ENCODE measurements at places on chromosomes 7 and 10.

DNA sequence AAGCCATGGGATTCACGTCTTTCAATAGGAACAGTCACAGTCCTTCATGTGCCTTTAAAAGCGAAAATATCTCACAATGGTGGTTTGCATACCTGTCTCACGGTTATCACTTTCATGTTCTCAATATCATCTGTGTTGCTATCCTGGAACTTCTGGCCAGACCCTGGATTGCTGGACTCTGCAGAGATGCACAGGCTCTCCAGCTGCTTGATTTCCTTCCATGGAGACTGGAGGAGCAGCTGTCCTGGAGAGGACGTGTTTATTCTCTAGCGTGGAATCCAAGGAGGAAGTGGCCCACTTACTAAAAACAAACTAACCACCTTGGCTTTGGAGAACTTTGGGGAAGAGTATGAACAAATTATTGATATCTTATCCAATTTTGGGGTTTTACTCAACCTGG lies 16.5 kb downstream of the BTBD16 start:
- no peak for DNase-seq

DNA sequence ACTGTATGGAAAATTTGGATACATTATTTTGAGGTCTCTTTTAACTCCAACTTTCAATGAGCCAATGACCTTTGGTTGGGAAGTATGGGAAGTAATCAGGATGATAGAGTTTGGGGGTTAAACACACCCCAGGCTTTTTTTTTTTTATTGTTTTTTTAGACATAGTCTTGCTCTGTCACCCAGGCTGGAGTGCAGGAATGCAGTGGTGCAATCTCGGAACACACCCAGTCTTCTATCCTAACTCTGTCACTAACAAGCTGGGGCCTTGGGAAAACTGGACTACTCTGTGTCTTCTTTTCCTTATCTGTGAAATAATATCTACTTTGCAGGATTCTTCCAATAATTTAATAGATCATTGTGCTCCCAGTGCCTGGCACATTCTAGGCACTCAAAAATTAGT lies 37.6 kb upstream of the AGBL3 start:
- DNase-seq = no peak

GRCh38 chr7:27164367-27165088 lies 809 bp downstream of the HOXA9 start:
- DNase-seq = no peak

- DNase-seq = no peak
Measured at GRCh38 chr7:39735903-39736302, 112.5 kb downstream of the RALA start.

DNA sequence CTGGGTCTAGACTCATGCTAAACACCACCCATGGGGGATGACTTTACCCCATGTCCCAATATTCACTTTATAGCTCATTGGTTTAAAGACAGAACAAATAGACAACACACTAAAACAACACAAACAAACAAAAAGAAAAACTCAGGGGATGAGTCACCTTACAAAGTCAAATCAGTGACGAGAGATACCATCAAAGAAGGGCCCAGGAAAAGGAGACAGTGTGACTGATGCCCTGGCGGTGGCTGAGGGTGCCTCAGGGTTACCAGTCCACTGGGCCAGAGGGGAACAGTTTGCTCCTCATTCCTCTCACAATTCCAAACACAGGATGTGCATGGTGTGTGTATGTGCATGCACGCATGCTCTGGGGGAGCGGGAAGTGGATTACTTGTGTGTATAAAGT lies 171.3 kb upstream of the PRKCQ start:
- no peak for DNase-seq

- DNase-seq = no peak
Measured at GRCh38 chr10:80046629-80047441, 31.6 kb upstream of the TMEM254 start.

- DNase-seq = no peak
Measured at GRCh38 chr7:141511676-141512396, 39.4 kb upstream of the AGK start.

- DNase-seq = no peak
Measured at GRCh38 chr7:3033136-3033535, 10.5 kb downstream of the CARD11 start.

- DNase-seq = no peak
Measured at GRCh38 chr10:52836816-52837215, 64.2 kb upstream of the MBL2 start.

GRCh38 chr7:121406944-121407343 lies 10.8 kb upstream of the FAM3C start:
- no peak for DNase-seq

DNA sequence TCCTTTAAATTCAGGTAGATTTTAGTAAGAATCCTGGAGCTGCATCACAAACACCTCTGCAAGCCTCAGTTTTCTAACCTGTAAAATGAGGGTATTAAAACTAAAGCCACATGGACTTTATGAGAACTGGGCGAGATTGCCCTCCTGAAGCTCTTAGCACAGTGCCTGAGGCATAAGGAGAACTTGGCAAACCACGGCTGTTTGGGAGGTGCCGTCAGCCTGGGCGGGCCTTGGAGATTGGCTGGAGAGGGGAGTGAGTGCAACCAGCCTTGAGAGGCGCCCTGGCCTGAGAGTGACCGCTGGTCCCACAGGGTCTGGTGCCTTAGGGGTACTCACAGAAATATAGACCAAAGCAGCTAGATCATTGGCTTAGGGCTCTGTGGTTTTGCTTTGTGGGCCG lies 5.4 kb upstream of the TNS3 start:
- no peak for DNase-seq

- DNase-seq = no peak
Measured at GRCh38 chr7:90383422-90383821, 19.8 kb upstream of the CLDN12 start.

DNA sequence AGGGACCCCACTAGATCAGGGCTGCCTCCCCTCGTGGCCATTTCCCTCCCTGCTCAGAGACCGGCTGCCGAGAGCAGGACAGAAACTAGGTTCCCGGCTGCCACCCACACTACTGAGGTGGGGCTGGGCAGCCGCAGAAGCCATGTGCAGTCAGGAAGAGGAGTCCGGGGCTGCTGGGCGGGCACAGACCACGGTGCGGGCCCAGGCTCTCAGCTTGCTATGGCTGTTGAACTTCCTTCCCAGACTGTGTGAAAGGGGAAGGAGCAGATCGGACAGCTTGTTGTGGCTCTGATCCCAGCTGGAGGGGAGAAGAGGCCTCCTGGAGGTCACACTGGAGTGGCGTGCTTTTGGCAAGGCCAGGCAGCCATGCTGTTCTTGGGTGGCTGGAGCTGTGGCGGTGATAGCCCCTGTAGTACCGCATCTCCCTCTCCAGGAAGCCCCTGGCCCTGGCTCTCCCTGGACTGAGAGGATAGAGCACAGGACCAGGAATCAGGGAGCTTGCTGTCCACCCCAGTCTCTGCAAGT lies 56.8 kb downstream of the HK1 start:
- peak; percentile 79 for DNase-seq

- peak; percentile 55 for DNase-seq
Measured at GRCh38 chr7:17939606-17940301, 540 bp downstream of the SNX13 start.

- DNase-seq = no peak
Measured at GRCh38 chr10:51915031-51915542, 215.7 kb upstream of the CSTF2T start.

- DNase-seq = no peak
Measured at GRCh38 chr10:22630234-22631174, 83.9 kb downstream of the PIP4K2A start.

- DNase-seq = no peak
Measured at GRCh38 chr10:77578583-77579227, 58.9 kb downstream of the KCNMA1 start.

DNA sequence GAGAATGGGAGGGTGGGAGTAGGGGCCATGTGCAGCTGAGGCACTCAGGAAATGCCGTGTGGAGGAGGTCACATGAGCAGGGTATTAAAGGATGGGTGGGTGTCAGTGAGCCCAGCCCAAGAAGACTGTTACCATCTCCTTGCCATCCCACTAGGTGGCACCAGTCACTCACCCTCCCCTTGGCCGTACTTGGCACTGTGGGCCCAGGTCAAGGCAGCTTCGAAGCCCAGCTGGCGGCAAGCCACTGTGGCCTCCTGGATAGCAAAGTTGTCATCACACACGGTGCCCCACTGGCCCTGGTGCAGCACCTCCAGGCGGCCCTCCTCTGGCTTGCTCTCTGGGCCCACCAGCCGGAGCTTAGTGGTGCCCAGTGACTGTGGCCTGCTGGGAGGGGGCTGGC lies 5.4 kb downstream of the LOXL4 start:
- DNase-seq = no peak

- DNase-seq = peak; percentile 2
Measured at GRCh38 chr10:7373039-7373438, 37.8 kb downstream of the SFMBT2 start.

GRCh38 chr7:50418086-50418515 lies 32.0 kb downstream of the FIGNL1 start:
- DNase-seq = peak; percentile 60

DNA sequence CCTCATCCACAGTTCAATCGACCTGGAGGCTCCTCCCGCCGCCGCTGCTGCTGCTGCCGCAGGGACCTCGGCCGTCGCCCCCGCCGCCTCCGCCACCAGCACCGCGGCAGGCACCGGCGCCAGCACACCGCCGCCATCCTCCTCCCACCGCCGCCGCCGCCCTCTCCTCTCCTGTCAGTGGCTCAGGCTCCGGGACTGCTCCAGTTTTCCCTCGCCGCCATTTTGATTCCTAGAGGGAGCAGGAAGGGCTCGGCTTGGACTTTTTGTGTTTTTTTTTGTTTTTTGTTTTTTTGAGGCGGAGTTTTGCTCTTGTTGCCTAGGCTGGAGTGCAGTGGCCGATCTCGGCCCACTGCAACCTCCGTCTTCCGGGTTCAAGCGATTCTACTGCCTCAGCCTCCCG lies 3.0 kb upstream of the MCM10 start:
- no peak for DNase-seq

DNA sequence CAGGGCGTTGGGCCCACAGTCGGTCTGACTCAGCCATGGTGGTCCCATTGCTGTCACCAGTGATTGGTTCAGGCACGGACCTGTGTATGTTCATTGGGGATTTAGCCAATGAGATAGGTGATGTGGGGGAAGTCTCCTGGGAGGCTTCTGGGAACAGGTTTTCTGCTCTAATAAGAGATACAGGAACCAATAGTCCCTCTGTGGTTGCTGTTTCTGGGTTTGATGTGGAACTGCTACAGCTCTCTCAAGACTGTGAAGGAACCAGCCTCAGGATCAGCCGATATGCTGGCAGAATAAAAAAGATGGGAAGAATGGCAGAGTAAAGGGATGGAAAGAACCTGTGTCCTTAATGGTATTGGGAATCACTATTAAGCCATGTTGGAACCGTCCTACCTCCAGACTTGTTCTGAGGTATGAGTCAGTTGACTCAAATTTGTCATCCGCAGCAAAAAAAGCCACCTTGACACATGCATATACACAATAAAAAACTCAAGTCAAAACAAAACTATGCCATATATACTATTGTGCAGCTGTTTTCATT lies 70.6 kb downstream of the MCMBP start:
- no peak for DNase-seq

DNA sequence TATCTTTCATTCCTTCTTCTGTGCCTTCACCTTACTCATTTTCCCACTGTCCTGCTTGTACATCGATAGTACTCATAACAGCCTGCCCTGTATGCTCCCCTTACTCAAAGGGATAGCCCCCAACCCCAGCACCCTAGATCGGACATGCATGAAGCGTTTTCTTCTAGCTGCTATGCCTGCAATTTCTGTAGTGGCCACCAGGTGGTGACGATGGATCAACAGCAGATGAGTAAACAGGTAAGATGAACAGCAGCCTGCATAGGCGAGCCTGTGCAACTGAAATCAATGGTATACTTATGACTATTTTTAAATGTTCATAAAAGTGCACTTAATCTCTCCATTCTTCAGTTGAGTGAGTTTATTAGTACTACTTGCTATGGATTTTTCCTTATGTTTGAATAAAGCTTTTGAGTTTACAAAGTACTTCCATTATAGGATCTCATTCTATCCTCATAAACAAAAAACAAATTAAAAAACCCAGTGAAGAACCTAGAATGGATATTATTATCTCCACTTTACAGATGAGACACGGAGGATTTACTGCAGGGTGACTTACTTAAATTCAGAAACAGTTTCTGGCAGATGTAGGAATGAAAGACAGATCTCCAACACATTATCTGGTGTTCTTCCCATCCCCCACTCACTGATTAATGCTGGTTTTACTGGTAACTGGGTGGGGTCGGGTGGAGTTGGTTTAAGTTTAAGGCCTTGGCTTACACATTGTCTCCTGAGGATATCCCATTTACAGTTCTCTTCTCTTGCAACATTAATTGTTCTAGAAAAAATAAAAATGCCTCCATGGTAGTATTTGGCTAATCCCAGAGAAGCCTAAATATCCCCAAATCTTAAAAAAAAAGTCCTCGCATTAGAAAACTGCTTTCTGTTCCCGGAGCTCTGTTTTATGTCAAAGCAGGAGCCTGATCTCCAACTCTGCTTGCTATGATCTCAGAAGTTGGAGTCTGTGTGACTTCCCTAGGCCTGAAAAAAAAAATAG lies 222.1 kb downstream of the GLI3 start:
- DNase-seq = no peak

GRCh38 chr10:381805-382204 lies 246.6 kb downstream of the ZMYND11 start:
- no peak for DNase-seq

DNA sequence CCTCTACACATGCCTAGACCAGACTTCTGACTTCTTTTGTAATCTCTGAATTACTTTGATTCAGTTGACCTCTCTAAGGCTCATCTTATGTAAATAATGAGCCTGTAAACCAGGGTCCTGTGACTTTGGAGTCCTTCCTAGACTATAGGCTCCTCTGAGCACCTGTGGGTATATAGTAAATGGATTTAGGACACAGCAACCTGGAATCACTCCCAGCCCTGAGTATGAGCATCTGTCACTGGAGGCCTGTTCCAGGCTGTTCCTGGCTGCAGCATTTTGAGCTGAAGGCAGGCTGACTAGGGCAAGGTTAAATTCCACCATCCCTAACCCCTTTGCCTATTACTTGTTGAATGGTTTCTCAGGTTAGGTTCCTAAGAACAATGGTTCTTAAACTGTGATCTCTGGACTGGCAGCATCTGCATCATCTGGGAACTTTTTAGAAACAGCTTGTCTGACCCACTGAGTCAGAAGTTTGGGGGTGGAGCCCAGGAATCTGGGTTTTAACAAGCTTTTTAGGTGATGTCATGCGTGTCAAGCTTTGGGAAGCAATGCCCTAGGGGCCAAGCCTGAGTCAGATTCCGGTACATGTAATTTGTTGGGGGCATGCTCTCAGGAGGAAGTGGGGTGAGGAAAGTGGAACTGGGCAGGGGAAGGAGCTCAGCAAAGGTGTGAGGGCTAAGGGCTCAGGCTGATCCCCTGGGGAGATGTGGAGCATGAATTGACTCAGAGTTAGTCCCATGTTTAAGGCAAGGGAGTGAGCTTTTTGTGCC lies 28.2 kb downstream of the MINDY4 start:
- no peak for DNase-seq

GRCh38 chr10:99709480-99710229 lies 22.3 kb downstream of the COX15 start:
- no peak for DNase-seq

All from GF-D8 (cell line).